ENCODE measurements at places on chromosomes 13 and 19.

- DNase-seq = no peak
Observed at GRCh38 chr19:30371960-30372824, at the start of gene ZNF536. Gene ZNF536, plus strand, starts transcription at chr19:30372384. Its CDS starts 71,179 bp downstream, at chr19:30443563.

- no peak for DNase-seq
Observed at GRCh38 chr13:75993823-75994222, 357.7 kb downstream of the LMO7 start.

GRCh38 chr13:43297967-43298678 lies 274.7 kb downstream of the DNAJC15 start:
- DNase-seq = no peak

DNA sequence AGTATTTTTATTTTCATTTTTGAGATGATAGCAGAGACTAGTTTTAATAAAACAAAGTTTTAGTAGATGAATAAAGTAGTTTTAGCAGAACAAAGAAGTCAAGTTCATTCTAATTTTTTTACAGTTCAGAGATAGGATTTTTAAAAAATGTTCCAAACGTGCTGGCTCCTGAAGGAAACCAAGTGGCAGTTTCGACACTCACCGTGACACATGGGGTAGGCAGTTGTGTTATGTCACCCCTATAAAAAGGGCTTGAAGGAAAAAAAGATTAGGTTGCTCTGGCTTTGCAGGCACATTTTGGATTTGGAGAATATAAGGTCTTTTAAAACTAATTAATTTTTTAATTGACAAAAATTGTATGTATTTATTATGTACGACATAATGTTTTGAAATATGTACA lies 305.2 kb downstream of the NDFIP2 start:
- no peak for DNase-seq

GRCh38 chr13:74074723-74075122 lies 59.5 kb downstream of the KLF12 start:
- DNase-seq = no peak

Data from LNCaP clone FGC (cell line).